A549 treated with CpdA at 1 μM for 4 hours (cell line): ENCODE measurements at places on chromosomes 12 and 14. TPM values are rescaled to one million over a fixed set of nuclear protein-coding genes. Genes with fewer than 3 reads are reported as not detected.

HRK gene
- total RNA-seq = 0.45 to 0.96 TPM (median 0.54 TPM) in 5 replicates

NXPH4 gene
- total RNA-seq = 3.8 to 6.1 TPM (median 5.9 TPM) in 5 replicates

LRRK2 gene
- 1.9 to 2.2 TPM (median 2.1 TPM) in 5 replicates for total RNA-seq

KRT72 gene
- total RNA-seq = not detected in 5 replicates

SMCO2 gene
- total RNA-seq = 0.13 to 0.50 TPM (median 0.24 TPM) in 5 replicates

GALNT8 gene
- not detected in 5 replicates for total RNA-seq

JPH4 gene
- total RNA-seq = 0.03 TPM in 1 of 5 replicates, not detected in the others

AQP6 gene
- not detected in 5 replicates for total RNA-seq

LPAR5 gene
- total RNA-seq = 0.34 to 0.59 TPM (median 0.54 TPM) in 5 replicates
